Naive thymus-derived CD8-positive, alpha-beta T cell (primary cell): ENCODE measurements at places on chromosomes 11 and 22. TPM values are rescaled to one million over a fixed set of nuclear protein-coding genes. Genes with fewer than 3 reads are reported as not detected.
A peak's percentile ranks its signal among the peaks of the same experiment; 100 is the strongest.

Gene C22orf31
- not detected for polyA plus RNA-seq

Gene PKDREJ
- not detected for polyA plus RNA-seq

Gene IGHMBP2
- 6.0 TPM for polyA plus RNA-seq

Gene CDC45
- polyA plus RNA-seq = 1.2 TPM

Gene PRPF19
- 17.8 TPM for polyA plus RNA-seq

DNA sequence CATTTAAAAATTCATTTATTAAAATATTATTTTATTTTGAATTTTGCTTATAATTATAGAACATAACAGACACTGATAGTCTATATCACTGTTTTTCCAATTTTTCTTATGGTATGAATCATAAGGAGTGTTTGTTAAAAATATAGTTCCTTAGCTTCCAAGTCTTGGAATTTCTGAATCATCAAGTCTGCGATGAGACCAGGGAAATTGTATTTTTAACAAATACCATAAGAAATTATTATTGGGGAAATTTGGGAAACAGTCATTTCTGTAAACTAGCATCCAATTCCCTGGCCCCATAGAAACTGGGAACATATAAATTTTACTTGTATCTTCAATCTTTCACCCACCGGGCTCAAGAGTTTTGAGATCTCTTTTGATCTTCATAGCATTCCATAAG, 38.0 kb upstream of the PICALM start:
- no peak overlapping the region for H3K4me3 ChIP-seq
- no peak for DNase-seq
- no peaks in the 10 kb centered on the region for H3K4me1 ChIP-seq

DNA sequence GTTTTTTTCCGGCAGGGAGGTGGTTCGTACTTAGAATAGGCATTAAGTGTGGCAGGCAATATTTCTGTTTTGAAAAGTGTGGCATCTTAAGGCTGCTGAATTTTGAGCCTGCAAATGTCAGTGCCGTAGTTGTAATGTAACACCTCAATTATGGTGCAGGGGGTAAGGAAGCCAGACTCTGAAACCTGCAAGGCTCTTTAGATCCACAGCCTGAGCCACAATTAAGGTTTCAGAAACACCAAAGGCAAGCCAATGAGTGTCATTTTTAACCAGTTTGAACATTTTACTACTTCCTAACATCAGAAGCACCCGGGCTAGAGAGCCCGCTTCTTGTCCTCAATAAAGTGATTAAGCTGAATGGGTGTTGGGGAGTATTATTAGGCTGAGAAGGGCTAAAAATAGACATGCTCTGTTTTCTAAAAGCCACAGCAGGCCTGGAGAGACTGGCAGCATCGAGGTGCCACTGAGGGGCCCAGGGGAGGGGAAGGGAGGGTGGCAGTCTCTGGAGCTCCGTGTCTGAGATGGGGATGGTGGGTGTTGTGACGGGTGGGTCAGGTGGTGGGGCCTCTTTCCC, 113.4 kb downstream of the ZBTB16 start:
- DNase-seq = peak; percentile 63
- peak overlapping the region; percentile 95 for H3K27ac ChIP-seq
- no peaks in the 10 kb centered on the region for H3K27me3 ChIP-seq
- peak overlapping the region; percentile 52 for H3K4me3 ChIP-seq
- H3K4me1 ChIP-seq = peaks cover 93% of the 10 kb centered on the region

DNA sequence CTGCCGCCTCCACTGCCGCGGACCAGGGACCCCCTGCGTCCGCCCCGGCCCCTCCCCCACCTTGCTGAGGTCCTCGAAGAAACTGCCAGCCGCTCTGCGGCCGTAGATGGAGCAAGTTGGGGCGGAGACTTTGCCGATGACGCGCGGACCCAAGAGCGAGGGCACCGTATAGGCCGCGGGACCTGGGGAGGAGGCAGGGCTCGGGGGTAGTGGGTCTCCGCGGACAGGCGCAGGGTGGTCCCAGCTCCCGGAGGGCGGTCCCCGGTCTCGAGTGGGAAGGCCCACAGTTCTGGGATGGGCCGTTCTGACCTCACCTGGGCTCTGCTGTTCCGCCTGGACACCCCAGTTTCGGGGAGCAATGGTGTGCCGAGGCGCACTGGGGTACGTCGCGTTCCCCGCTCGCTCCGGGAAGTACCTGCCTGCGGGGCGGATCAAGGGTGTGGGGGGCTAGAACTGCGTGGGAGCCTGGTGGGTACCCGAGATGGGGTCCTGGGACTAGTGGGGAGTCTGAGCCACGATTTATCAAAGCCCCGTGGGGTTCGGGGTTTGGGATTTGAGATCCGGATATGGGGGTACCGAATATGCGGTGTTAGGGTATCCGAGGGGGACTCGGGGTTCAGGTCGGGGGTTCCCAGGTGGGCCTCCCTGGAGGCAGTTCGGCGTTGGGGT, 1.2 kb upstream of the TYMP start:
- DNase-seq = peak; percentile 74
- no peaks in the 10 kb centered on the region for H3K36me3 ChIP-seq
- H3K27me3 ChIP-seq = no peaks in the 10 kb centered on the region
- H3K27ac ChIP-seq = peak overlapping the region; percentile 97

GRCh38 chr22:50481440-50482106, at the start of gene ADM2:
ADM2 (plus strand) TSS chr22:50481543; CDS start chr22:50481848, 305 bp downstream.
- H3K36me3 ChIP-seq = no peaks in the 10 kb centered on the region
- peaks cover 17% of the 10 kb centered on the region for H3K4me1 ChIP-seq
- no peaks in the 10 kb centered on the region for H3K27me3 ChIP-seq
- peak within 1 kb of the TSS; percentile 75 for H3K4me3 ChIP-seq
- peak; percentile 68 for DNase-seq

GRCh38 chr11:75201771-75202170, 38.8 kb upstream of the TPBGL start:
- no peak overlapping the region for H3K27ac ChIP-seq
- H3K4me1 ChIP-seq = no peaks in the 10 kb centered on the region
- H3K4me3 ChIP-seq = no peak overlapping the region
- H3K36me3 ChIP-seq = no peaks in the 10 kb centered on the region

GRCh38 chr22:36201630-36202319, at the start of gene APOL4:
APOL4 (minus strand) TSS chr22:36201809; CDS start chr22:36201734, 75 bp downstream.
- peaks cover 14% of the 10 kb centered on the region for H3K27me3 ChIP-seq
- no peaks in the 10 kb centered on the region for H3K36me3 ChIP-seq
- no peak within 1 kb of the TSS for H3K27ac ChIP-seq
- H3K4me3 ChIP-seq = no peak within 1 kb of the TSS
- H3K4me1 ChIP-seq = peaks cover 37% of the 10 kb centered on the region

DNA sequence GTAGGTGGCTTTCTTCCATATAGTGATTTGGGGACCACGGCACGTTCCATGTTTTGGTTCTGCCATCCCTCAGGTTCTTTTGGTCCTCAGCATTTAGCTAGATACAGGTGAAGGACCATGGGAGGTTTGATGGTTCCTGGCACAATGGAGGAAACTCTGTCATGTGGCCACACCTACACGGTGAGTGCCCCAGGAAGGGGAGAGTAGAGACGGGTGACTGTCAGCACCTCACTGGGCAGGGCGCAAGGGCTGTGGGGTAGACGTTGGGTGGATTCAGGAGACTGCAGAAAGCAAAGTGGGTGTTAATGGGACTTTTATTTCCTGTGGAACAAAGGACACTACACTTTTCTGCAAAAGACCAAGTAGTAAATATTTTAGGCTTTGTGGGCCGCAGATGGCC, 73.4 kb downstream of the PPP6R3 start:
- peaks cover 82% of the 10 kb centered on the region for H3K4me1 ChIP-seq
- peak overlapping the region; percentile 75 for H3K27ac ChIP-seq
- no peak overlapping the region for H3K4me3 ChIP-seq
- no peak for DNase-seq
- no peaks in the 10 kb centered on the region for H3K27me3 ChIP-seq
- H3K36me3 ChIP-seq = peaks cover 71% of the 10 kb centered on the region

- no peak overlapping the region for H3K4me3 ChIP-seq
- H3K27me3 ChIP-seq = no peaks in the 10 kb centered on the region
- no peaks in the 10 kb centered on the region for H3K36me3 ChIP-seq
- no peaks in the 10 kb centered on the region for H3K4me1 ChIP-seq
These were observed 26.6 kb downstream of the PARVA start for GRCh38 chr11:12403997-12404350.

GRCh38 chr11:134152696-134153095, 71.1 kb downstream of the NCAPD3 start:
- H3K4me1 ChIP-seq = no peaks in the 10 kb centered on the region
- DNase-seq = no peak

GRCh38 chr11:108698844-108699642, 34.2 kb downstream of the DDX10 start:
- H3K27me3 ChIP-seq = no peaks in the 10 kb centered on the region
- no peak overlapping the region for H3K27ac ChIP-seq
- DNase-seq = no peak
- H3K36me3 ChIP-seq = peaks cover 5% of the 10 kb centered on the region

GRCh38 chr11:11078344-11079086, 220.7 kb upstream of the ZBED5 start:
- peaks cover 17% of the 10 kb centered on the region for H3K4me1 ChIP-seq
- H3K4me3 ChIP-seq = no peak overlapping the region
- no peak for DNase-seq
- H3K27me3 ChIP-seq = no peaks in the 10 kb centered on the region

GRCh38 chr11:45654231-45655011, 11.0 kb downstream of the CHST1 start:
- no peak for DNase-seq
- H3K4me3 ChIP-seq = no peak overlapping the region
- H3K27ac ChIP-seq = no peak overlapping the region
- peaks cover 3% of the 10 kb centered on the region for H3K4me1 ChIP-seq
- H3K27me3 ChIP-seq = peaks cover 53% of the 10 kb centered on the region

DNA sequence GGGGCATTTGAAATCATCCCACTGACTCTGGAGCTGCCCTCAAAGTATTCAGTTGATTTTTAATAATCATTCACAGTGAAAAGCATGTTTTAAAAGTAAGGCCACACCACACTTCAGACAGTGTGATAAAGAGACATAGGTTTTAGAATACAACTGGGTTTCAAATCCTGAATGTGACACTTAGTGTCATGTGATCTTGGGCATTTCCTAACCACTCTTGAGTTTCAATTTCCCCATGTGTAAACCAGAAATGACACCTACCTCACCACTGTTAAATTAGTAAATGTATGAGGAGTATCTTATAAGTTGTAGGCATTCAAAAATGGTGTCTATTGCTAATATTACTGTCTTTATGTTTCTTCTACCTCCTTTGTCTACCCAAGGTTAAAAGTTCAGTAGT, 5.4 kb downstream of the TMEM123 start:
- peaks cover 60% of the 10 kb centered on the region for H3K4me1 ChIP-seq
- H3K27ac ChIP-seq = peak overlapping the region; percentile 67
- peaks cover 63% of the 10 kb centered on the region for H3K36me3 ChIP-seq

DNA sequence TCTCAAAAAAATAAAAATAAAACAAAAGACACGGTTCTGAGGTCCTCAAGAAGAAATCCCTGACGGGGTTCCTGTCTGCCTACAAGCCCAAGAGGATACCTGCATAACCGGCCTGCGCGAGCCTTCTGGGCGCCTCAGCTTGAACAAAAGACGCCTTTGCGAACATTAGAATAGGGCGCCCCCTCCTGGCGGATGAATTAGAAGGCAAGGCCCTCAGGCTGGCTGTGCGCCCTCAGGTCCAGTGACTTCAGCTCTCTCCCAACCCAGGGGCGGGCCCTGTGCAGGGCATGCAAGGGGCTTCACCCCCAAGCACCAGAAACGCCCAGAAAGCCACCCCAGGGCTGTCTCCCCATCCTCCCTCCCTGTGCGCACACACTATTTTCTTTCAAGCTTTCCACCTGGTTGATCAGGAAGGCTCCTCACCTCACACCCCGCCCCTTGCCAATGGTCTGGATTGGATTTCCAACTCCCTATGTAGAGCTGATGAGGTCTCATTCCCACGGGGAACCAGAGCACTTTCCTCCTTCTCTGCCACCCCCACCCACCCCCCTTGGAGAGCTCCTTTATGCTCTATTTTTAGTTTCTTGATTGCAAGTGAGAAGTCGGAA, 273.3 kb downstream of the BUD13 start:
- no peak overlapping the region for H3K4me3 ChIP-seq
- no peaks in the 10 kb centered on the region for H3K4me1 ChIP-seq
- no peak overlapping the region for H3K27ac ChIP-seq
- H3K36me3 ChIP-seq = no peaks in the 10 kb centered on the region

DNA sequence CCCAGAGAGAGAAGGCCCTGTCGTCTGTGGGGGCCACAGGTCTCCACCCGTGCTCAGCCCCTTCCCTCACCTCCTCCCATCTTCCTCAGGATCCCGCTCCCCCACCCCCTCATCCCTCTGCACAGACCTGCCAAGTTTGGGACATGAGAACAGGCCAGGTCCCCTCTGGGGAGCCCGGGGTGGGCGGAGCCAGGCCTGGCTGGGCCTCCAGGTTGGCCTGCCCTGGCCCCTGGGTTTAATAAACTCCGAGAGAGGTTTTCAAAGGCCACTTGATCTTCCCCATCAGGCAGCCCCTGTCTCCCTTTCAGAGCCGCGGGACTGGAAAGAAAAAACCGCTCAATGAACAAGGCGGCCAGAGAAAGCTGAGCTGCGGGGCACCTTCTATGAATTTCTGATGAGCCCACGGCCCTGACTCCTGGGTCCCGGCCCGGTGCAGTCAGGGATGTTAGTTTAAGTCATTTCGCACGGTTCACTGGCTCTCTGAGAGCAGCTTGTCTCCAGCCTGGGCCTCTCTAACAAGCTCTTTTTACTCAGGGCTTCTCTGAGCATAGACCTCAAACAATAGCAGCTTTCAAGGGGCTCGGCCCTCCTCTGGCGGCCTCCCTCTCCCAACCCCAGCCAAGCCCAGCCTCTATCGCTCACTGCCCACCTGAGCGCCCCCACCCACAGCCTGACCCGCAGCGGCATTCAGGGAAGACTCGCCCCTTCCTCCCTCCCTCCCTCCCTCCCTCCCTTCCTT, 64.8 kb downstream of the RPUSD4 start:
- H3K4me3 ChIP-seq = no peak overlapping the region
- DNase-seq = no peak
- no peak overlapping the region for H3K27ac ChIP-seq
- peaks cover 3% of the 10 kb centered on the region for H3K27me3 ChIP-seq
- peaks cover 3% of the 10 kb centered on the region for H3K4me1 ChIP-seq
- no peaks in the 10 kb centered on the region for H3K36me3 ChIP-seq

DNA sequence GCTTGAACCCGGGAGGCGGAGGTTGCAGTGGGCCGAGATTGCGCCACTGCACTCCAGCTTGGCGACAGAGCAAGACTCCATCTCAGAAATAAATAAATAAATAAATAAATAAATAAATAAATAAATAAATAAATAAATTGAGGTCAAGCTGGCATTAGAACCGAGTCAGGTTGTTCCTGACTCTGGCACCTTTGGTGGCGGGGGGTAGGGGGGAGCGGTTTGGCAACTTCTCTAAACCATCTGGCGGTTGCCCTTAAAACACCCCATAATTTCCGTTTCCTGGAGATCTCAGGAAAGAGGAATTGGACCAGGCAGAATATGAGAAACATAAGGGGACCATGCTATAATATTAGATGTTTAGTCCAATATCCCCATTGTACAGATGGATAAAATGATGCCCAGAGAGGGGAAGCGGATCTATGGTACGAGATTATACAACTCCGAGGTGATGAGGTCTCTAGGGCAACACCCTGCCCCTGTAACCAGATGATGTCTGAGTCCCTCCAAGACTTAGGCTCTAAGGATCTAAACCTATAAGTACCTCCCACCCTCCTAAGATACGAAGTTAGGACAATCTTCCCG, 785 bp downstream of the CLPB start:
- no peaks in the 10 kb centered on the region for H3K27me3 ChIP-seq
- H3K36me3 ChIP-seq = no peaks in the 10 kb centered on the region
- peak overlapping the region; percentile 94 for H3K27ac ChIP-seq

- H3K27ac ChIP-seq = no peak overlapping the region
- no peak overlapping the region for H3K4me3 ChIP-seq
- peaks cover 3% of the 10 kb centered on the region for H3K27me3 ChIP-seq
- DNase-seq = no peak
These were observed 36.4 kb downstream of the ZNF215 start for GRCh38 chr11:6962673-6963072.
